SW480 (cell line): ENCODE measurements at places on chromosomes 1 and 21.

- no peak for DNase-seq
Observed at GRCh38 chr1:7558921-7559869, 211.9 kb upstream of the VAMP3 start.

DNA sequence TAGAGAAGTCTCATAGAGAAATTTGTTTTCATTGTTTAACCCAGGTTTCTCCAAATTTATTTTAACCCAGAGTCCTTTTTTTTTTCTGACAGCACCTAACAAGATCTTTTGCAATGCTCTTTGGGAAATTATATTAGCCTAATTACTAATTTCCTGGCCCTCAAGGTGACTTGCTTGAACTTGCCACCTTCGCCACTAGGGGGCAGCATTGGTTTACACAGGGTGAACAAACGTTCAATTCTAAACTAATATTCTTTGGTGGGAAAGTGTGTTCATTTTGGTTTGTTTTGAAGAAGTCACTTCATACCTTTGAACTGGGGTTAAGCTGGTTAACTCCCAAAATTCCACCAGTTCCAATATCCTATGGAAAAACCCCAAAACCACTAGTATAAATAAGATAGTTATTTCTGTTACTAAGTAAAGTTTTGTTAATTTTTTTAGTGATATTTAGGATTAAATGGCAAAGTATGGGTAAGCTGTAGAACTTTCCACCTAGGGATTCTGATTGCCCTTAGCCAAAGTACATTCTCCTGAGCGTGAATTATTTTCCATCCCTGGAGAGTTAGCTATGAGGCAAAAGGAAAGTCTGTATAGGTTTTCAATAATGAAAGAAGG lies 13.0 kb downstream of the CCDC190 start:
- DNase-seq: peak; percentile 45

GRCh38 chr21:25501996-25502665 lies 105.2 kb downstream of the MRPL39 start:
- no peak for DNase-seq

GRCh38 chr1:188719735-188720134 lies 1757.9 kb downstream of the BRINP3 start:
- no peak for DNase-seq

GRCh38 chr1:94084547-94084946 lies 36.4 kb downstream of the ABCA4 start:
- DNase-seq: no peak

- no peak for DNase-seq
Observed at GRCh38 chr1:185823467-185823866, 89.3 kb downstream of the HMCN1 start.

DNA sequence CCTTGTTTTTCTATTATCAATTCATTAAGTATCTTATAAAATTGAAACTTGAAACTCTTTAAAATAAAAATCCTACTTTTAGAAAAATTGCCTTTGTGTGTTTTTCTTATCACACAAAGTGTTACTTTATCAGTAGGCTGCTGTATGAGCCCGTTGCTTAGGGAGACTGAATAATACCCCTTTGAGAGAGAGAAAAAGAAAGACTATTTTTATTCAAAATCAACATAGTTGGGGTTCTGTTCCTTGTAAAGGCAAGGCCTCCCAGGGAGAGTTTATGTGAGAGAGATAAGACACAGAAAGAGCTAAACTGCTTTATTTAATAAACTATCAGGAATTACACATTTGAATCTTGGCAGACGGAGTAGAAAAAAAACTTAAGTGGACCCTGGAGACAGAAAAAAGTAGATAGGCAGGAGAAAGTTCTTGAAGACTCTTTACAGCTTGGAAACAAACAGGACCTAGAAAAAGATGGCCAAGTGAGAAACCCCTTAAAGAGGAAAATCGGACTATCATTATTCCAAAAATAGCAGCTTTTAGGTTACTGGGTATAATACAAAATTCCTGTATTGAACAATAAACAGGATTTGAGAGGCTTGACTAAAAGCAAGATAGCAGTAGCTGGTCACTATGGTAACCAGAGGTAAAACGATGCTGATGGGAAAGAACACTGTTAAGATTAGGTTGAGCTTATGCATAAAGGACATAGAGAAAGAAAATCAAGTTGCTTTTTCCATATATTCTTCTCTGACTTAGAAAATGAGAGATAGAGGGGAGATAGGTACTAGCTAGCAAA lies 170.9 kb downstream of the LRRC7 start:
- DNase-seq: no peak

GRCh38 chr21:42360317-42360716 lies 6.0 kb downstream of the TFF1 start:
- DNase-seq: no peak

DNA sequence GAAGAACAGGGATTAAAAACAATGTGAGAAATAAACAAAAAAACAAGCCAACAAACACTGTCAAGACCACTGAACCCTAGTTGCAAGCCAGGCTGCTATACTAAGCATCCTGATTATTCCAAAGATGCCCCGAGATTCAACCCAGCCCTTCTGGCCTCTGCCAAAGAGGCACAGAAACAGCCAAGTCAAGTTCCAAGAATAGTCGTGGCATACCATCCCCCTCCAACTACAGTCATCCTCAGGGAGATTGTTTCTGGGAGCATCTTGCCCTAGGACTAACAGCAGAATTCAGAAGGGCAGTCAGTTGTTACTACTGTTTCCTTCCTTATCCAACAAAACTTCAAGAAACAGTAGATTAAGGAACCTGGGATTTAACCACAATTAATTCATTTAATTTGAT lies 52.3 kb downstream of the ABL2 start:
- no peak for DNase-seq

GRCh38 chr1:67713057-67713846 lies 28.3 kb downstream of the GADD45A start:
- peak; percentile 88 for DNase-seq

DNA sequence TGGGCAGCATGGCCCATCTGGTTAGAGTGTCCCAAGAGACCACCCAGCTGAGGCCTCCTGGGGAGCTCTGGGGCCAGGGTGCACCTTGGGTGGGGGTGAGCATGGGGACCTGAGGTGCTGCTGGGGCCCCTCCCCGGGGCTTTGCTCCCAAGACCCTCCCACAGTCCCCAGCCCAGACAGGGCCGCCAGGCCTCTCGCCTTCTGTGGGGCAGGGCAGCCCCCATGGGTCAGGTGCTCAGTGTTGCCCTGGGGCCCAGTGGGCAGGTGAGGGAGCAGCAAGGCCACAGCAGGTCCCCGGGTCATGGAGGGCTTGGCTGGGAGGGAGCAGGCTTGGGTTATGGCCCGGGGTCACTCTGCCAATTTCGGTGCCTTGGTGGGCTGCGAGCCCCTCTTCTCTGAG lies 24.5 kb upstream of the PEX10 start:
- DNase-seq: no peak

- DNase-seq: no peak
Observed at GRCh38 chr1:60621368-60621851, 461.0 kb upstream of the NFIA start.

GRCh38 chr1:113325022-113325421 lies 65.3 kb upstream of the MAGI3 start:
- DNase-seq: no peak

GRCh38 chr1:114177282-114177681 lies 23.6 kb upstream of the SYT6 start:
- no peak for DNase-seq

DNA sequence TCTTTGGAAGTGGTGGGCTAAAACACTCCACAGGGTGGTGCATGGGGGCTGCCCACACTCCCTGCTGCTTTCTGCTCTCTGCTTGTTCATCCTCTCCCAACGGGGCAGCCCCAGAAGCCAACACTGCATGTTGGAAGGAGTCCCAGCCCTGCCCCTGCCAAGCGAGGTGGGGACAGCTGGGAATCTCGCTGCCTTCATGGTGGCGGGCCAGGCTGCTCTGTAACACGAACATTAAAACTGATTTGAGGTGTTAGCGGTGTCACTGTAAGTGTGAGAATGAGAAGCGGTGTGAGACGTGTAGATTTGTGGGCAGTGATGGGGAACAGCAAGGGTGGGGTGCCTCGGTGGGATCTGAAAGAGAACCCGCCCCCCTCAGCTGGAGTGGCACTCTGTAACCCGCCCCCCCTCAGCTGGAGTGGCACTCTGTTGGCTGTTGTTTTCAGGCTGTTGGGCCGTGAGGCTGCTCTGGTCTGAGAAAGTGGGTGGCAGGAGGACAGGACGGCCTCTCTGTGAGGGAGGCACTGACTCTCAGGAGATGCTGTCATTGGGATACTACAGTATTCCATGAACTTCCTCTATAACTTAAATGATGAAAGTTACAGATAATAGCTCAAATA lies 80.9 kb downstream of the PCBP3 start:
- DNase-seq: no peak

DNA sequence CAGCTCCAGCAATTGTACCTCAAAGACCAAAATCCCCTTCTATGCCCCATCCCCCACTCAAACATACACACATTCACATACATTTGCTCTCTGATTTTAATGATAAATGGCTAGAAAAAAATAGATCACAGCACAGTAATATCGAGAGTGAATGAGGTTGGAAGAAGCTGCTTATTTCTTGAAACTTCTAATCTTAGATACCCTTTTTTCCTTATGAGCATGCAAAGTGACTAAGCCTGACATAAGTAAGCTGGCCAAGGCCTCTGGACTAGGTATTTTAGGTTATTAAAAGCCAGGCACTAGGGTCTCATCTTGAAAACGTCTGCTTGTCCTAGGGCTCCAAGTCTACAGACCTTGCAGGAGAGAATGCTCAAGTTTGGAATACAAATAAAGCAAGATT lies 133.6 kb downstream of the TGFBR3 start:
- DNase-seq: no peak

- DNase-seq: no peak
Observed at GRCh38 chr21:34148419-34148804, 75.0 kb downstream of the MRPS6 start.

DNA sequence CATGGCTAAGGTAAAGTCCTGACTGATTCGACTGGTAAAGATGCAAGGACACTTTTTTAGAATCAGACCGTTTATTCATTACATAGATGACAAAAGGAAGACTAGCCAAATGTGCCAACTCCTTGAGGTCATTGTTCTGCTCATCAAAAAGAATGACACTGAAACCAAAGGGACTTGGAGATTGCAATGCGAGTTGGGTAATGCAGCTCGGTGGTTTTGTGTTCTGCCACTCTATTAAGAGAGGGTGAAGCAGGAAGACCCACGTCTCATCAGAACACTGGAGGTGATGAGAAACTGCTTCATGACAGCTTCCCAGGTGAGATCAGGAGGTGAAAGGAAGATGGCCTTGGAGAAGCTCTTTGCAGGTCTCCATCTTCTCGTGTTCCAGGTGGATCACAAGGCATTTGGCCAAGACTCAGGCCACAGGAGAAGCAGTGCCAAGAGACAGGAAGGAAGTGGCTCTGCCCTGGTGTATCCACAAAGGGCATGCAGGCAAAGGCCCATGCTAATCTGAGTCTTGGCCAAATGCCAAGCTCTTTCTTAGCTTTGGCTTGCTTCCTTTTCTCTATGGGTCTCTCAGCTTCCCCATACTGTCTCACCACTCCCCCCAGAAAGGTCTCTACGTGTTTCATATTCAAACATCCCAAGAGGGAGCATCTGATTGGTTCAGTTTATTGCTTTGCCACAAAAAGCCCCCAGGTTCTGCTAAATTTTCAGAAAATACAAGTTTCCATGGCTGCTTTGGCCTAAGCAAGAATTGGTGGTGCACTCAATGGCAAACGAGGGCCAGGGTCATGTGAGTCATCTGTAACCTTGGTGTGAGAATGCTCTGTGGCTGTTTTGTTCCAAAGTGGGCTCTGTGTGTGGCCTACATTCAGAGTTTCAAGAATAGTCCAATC lies 5.7 kb upstream of the CCT8 start:
- no peak for DNase-seq

DNA sequence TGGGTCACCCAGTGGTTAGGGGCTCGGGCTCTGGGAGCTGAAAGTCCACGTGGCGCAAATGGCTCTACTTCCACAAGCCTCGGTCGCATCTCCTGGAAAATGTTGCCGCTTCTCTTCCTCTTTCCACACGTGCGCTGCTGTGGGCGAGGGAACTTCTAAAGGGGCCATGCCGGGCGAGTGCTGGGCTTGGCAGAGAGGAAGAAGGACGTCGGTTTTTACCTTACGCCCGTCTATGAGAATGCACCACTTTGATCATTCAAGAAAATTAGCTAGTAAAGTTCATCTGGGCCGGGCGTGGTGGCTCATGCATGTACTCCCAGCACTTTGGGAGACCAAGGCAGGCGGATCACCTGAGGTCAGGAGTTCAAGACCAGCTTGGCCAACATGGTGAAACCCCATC lies 10.4 kb downstream of the SLC45A1 start:
- no peak for DNase-seq

- no peak for DNase-seq
Observed at GRCh38 chr1:230465691-230466090, 39.6 kb upstream of the PGBD5 start.

- no peak for DNase-seq
Observed at GRCh38 chr1:50066806-50067205, 41.9 kb upstream of the ELAVL4 start.

DNA sequence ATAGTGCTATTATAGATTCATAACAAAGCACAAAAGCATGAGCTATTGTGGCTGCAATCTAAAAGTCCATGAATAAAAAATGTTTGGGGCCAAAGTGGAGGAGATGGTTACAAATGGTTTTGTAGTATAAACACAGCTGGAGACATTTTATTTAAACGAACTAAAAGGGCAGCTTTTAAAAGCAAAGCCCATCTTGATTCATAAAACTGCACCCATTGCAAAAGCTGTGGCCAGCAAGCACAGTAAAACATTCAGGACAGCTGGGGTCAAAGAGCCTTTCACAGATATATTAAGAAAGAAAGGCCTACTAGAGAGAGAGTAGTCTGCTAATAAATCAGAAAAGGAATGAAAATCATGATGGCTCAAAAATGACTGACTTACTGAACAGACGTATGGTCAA lies 520.8 kb downstream of the NUF2 start:
- no peak for DNase-seq

DNA sequence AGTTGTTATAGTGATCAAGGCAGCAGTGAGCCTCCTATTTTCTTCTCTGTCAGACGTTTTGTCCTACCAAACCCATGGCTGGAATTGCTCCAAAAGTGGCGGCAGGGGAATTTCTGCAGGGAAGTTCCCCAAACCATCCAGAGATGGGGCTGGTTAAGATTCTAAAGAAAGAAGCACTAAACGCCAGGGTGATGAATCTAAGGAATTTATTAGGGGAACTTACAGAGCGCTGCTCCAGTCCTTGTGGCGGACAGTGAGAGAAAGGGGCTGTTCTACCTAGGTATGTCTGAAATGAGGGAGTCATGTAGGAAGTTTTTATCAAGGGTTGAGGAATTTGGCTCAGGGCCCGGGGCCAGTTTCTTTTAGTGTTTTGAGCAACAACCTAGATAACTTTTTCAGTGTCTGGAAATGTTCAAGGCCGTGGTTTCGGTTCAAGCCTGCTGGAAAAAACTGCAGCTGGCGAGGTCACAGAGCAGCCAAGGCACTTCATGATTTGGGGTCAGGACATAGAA lies 222.4 kb upstream of the B3GALT2 start:
- no peak for DNase-seq

GRCh38 chr21:46205166-46205565 lies 20.9 kb upstream of the SPATC1L start:
- no peak for DNase-seq

DNA sequence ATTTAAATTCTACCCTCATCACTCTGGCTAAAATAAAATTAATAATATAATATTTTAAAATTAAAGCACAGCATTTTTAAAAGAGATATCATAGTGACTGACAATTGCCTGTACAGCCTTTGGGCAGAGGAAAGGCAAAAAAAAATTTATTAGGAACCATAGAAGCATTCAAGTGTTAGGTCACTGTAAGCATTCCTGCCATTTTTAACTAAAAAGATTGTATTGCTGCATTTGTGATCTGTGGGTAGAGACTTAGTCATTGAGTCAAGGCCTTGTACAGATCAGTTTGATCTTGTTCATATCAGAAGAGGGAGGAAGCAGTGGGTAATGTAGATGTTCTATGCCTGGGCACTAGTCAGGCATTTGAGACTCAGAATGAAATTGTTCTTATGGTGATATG lies 109.9 kb downstream of the LYPLAL1 start:
- DNase-seq: no peak

GRCh38 chr1:168473126-168473525 lies 70.7 kb downstream of the XCL2 start:
- DNase-seq: no peak
